ENCODE measurements at places on chromosomes 5 and 9.

- DNase-seq: no peak
Measured at GRCh38 chr9:880725-881124, 39.2 kb downstream of the DMRT1 start.

GRCh38 chr5:109030360-109031143, 282.9 kb downstream of the FER start:
- no peak for DNase-seq

DNA sequence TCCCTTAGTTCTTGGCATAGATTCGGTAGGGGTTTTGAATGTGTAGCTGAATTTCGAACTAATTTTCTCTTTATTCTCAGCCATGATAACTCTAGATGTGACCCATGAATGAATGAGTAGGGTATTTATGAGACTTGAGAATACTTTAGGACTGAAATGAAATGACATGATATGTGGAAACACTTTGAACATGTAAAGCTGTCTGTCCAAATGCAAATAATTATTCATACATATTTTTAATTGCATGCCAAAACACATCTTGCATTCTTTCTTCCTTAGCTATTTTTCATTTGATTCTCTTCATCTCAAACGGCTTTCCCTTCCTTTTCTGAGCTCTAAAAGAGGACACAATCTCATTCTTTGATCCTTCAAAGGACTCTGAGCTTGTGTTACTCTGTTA, 3.4 kb downstream of the NNT start:
- no peak for DNase-seq

- DNase-seq: no peak
Measured at GRCh38 chr9:124835026-124835557, 18.2 kb upstream of the WDR38 start.

DNA sequence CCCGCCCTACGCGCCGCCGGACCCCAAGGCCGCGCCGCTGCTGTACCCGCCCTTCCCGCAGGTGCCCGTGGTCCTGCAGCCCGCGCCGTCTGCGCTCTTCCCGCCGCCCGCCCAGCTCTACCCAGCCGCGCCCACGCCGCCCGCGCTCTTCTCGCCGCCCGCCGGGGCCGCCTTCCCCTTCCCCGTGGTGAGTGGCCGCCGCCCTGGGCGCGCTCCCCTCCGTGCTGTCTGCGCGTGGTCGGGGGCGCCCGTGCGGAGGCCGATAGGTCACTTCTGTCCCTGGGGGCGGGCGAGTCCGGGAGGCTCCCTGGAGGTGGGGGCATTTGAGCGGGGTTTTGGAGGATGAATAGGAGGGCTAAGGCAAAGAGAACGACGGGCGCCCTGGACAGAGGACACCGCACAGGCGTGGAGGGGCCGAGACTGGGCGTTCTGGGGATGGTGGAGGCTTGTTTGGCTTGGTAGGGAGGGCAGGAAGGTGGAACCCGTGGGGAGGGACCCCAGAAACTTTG, 9.6 kb downstream of the PRRT1B start:
- no peak for DNase-seq

GRCh38 chr9:113556877-113557593, 93.5 kb downstream of the RGS3 start:
- no peak for DNase-seq

DNA sequence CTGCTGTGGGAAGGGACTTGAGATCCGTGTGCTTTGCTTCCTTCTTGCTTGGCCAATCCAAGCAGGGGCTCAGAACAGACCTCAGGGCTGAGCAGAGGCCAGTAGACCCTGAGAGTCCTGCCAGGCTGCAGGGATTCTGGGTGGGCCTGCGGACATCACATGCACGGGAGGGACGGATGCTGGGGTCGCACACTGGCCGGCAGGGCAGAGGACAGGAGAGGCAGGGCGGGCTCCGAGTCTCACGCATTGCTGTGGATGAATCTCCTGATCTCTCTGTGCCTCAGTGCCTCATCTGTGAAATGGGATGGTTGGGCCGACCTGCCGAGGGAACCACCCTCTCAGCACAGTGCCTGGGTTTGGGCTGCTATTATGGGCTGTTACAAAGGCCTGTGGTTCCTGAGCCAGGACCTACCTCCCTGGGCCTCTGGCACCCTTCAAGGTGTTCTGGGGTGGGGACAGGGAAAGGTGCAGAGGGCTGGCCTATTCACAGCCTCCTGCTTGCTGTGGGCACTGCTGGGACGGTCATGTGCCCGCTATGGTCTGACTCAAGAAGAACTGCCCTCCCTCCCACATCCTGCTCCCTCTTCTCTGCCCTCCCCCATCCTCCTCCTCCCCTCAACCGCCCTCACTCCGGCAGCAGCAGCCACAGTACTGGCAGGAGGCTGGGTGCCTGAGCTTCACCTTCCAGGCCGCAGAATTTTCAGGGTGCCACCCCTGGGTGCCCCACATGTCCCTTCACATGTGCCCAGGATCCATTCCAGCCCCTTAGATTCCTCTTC, 43.3 kb downstream of the NCS1 start:
- DNase-seq: no peak

DNA sequence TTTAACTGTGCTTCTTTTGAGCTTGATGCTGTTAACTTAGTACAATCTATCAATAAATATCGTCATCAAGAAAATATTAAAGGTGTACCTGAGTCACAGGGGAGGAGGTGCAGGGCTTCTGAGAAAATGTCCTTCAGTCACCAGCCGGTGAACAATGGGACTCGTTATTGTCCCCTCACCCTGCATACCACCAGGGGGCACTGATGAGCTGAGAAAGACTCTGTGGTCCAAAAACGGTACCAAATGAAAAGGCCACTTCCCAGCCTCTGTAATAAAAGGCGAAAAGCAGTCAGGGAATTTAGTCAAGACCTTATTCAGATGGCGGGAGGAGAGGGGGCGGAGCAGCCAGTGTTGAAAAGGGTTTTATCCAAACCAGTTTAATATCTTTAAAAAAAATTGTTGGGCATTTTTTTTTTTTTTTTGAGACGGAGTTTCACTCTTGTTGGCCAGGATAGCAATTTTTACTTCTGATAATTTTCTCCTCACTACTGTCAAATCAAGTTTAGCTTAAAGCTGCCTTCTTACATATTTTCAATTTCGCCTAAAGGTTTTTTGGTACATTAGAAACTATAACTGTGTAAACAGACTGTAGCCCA, 271.9 kb upstream of the ADAMTS16 start:
- no peak for DNase-seq

- DNase-seq: no peak
Measured at GRCh38 chr9:33453999-33454660, 6.7 kb upstream of the AQP3 start.

DNA sequence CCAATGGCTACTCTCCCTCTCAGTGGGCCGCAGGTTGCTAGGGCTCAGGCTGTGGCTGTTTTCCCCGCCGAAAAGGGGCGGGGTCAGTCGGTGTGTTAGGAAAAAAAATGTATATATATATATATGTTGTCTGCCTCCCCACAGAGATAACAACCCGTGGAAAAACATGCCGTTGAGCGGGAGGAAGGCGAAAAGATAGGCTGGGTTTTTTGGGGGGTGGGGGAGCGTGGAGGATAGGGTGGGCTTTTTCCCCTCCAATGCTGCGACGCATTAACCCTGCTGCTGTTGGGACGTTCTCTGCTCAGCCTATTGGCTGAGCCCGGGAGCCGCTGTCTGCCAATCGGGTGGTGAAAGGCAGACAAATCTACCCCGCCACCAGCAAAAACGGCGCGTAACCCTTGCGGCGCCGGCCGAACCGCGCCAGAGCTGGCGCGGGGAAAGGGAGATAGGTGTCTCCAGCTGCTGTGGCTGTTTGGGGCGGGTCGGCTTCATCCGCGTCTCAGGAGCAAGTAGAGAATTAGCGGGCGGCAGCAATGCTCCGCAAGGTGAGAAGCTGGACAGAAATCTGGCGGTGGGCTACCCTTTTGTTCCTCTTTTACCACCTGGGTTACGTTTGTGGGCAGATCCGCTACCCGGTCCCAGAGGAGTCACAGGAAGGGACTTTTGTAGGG, at the start of gene PCDHGC4:
TSS of gene PCDHGC4 (plus strand) at position 390 of the 671 bp plus-strand sequence. CDS start at position 534, 144 bp downstream.
- no peak for DNase-seq

- no peak for DNase-seq
Measured at GRCh38 chr5:96611946-96612345, 50.2 kb upstream of the CAST start.

GRCh38 chr5:121421646-121422045, 430.0 kb upstream of the FTMT start:
- no peak for DNase-seq

- DNase-seq: no peak
Measured at GRCh38 chr5:109163336-109163735, 246.4 kb downstream of the PJA2 start.

GRCh38 chr9:121989010-121989409, 104.1 kb downstream of the TTLL11 start:
- no peak for DNase-seq

GRCh38 chr5:36908544-36909260, 32.1 kb downstream of the NIPBL start:
- no peak for DNase-seq

GRCh38 chr9:90861826-90862740, 60.5 kb downstream of the SYK start:
- DNase-seq: no peak

DNA sequence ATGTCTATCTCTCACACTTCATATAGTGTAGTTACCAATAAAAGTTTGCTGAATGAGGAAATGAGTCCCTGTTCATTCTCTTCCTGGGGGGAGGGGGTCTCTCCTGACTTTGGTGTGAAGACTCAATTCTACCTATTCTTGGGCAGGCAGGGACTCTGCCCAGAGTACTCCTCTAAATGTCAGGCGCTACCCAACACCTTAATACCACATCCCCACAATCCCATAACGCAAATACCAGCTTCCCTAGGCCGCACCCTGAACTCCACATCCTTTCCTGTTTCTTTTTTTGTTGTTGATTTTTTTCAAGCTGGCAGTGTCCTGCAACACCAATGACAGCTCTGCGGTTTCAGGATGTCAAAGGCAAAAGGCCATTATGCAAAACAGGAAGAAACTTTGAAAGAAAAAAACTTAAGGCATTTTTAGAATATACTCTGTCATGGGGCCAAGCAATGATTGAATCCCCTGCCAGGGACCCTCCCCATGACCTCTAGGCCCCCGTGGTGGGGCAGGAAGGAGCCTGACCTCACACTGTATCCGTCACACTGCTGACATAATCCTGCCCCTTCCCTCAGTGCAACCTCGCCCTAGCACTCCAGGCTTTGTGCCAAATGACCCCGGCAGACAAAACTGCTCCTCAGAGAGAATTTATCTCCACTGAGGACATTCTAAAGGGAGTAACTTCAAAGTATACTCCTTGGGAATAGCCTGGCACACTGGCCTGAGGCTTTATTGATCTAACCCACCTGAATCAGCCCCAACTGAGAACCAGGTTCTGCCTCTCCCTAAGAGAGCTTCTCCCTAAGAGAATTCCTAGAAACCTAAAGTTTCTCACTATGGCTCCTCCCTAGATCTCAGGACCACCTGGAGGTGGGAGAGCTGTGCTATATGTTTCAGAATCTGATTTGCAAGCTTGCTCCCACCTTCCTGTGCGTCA, 8.0 kb downstream of the B4GALT1 start:
- DNase-seq: no peak

- DNase-seq: no peak
Measured at GRCh38 chr9:136596630-136597031, 50.8 kb upstream of the NOTCH1 start.

DNA sequence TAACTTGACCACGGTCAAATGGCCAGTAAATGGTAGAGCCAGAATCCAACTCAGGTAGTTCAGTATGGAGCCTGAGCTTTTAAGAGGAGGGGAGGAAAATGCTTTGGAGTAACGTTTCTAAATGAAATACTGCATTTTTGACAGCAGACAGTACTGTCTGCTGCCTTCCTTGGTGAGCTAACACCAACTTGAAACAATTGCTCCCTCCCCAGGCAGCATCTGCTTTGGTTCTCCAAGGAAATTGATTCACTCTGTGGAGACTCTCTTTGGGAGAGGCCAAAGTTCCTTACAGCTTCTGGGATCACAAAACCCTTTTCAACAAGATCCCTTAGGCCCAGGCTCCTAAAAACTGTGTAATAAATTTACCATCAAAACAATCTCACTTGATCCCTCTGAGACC, 75.2 kb upstream of the SSBP2 start:
- DNase-seq: no peak

DNA sequence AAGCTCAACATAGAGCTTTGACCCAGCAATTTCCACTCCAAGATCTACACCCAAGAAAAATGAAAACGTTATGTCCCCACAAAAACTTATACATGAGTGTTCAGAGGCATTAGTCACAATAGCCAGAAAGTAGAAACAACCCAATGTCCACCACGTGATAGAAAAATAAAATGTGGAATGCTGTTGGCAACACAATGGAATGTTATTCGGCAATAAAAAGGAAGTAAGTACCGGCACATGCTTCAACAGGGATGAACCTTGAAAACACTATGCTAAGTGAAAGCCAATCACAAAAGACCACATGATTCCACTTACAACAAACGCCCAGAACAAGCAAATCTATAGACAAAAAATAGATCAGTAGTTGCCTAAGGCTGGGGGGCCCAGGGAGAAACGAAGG, 6.0 kb downstream of the UBQLN1 start:
- DNase-seq: no peak

DNA sequence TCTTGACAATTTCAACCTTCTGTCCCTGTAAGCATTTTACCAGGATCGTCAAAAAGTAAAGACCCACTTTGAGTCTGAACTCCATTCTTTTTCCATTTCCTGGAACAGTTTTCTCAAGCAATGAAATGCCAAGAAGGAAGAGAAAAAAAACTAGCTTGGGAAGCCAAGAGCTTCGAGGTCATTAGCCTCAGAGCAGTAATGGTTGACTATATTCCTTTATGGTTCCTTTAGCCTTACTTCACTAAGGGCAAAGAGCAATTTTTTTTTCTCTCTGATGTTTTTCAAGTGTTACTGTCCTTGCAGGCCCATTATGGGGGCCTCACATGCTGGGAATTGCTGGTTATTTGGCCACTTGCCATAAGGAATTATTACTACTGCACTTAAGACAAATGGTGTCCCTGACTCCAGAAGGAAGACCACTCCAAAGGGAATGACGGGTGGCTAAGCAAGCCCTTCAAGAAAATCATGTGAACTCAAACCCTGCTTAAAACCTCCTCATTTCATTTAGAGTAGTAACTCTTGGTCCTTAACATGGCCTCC, 37.1 kb downstream of the BNC2 start:
- no peak for DNase-seq

DNA sequence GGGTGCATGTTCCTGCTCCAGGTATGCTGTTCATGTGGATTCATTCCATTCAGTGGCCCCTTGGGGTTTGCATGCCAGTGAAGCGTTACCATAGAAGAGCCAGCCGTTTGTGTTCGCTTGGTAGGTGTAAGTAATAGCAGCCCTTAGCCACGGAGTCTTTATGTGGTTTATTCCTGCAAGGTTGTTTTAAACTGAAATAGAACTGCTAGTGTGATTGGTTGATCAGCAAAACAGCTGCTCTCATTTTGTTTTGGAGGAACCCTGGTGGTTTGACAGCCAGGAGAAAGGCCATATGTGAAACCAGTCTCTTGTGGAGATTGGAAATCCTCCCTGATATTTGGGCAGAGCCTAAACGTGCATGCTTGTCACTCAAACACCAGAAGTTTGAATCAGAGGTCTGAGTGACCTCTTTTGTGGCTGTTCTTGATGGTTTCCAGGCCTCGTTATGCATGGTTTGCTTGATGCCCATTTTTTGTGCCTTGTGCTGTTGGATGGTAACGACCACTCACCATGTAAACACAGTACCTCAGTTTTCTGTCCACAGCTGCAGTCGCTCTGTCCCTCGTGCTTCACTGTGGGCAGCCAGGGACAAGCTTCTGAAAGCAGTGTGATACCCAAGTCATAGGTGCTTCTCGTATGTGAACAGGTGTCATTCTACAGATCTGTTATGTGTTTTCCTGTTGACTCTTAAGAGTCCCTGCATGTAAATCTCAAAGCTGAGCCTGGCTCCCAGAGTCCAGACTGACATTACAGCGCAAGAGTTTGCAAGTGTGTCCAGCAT, 58.3 kb upstream of the NXNL2 start:
- no peak for DNase-seq

- no peak for DNase-seq
Measured at GRCh38 chr5:66851306-66851705, 255.1 kb downstream of the MAST4 start.
